AG09309 (cell line): ENCODE measurements at places on chromosomes 2 and 18.

DNA sequence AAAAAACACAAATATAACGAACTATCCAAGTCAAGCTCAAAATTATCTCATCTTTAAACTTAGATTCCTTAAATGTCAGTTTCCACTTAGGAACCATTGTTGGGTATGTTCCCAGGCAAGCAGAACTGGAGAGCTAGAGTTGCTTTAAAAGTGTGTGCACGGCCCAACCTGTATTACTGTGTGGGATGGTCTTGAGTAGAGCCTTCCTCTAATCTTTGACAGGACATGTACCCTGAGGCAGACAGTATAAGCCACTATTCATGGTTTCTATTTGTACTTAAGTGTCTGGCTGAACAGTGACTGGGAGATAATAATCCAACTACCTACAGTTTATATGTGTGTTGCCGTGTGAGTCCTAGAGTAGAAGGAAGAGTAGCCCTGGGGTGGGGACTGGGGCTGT is 239.7 kb downstream of the GPD2 start:
- no peak for DNase-seq

DNA sequence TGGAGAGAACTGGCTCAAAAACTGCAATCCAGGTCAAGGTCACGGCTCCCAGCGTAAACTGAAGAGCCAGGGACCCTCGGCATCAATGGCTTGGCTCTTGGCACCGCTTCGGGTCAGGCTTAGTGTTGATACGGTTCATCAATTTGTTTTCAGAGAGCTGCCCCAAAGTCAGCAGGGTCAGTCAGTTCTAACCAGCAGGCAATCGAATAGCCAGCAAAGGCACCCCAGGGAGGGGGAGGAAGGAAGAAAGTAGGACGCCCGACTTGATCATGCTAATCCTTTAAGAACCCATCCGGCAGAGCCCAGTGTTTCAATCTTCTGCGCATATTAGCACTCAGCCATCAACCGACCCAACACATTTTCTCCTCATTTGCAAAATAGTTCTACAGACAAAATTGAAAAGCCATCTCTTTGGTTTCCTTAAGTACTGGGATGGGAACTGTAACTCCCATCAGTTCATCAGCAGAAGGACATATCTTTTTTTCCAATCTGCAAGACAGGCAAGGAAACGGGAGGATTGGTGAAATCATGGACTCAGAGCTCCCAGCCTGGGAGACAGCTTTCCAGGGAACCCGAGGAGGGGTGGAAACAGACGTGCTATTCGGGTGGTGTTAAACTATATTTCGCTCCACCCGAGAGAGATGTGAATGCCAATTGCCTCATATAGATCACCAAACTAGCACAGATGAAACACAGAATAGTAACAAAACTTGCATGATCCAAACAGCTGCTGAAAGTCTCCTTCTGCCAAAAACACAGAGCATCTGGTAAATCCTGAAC is 40.7 kb upstream of the CABLES1 start:
- DNase-seq: no peak

DNA sequence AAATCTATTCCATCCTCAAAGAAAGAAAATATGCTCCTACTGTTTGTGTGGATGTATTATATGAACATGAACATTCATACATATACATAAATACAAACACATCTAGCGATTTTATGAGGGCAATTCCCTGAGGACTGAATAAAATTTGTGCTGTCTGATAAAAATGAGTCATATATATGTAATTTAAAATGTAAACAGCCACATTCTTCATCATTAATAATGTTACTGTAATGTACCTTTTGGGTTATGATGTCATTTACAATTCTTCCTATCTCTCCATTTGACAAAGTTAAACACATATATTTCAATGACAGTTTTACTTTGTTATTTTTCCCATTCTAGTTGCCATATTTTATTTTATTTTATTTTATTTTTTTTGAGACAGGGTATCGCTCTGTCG is 91.3 kb upstream of the ZFP36L2 start:
- DNase-seq: no peak

DNA sequence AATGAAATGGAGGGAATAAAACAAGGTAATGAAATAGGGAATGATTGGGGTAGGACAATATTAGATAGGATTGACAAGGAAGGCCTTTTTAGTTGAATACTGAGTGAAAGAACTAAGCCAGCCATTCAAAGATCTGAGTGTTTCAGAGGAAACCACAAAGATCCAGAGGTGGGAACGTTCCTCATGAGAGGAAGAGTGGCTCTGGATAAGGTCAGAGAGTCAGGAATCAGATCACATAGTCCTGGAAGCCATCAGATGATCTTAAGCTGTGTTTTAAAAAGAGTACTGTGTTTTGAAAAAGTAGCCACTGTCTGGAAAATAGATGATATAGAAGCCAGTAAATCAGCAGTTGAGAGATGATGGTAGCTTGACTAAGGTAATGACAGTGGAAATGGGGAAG is 11.8 kb downstream of the TTLL4 start:
- DNase-seq: no peak

GRCh38 chr2:113120861-113121260 is 6.5 kb upstream of the IL1RN start:
- no peak for DNase-seq
